Astrocyte (in vitro differentiated cells and primary cell): ENCODE measurements at places on chromosomes 1 and 21.

DNA sequence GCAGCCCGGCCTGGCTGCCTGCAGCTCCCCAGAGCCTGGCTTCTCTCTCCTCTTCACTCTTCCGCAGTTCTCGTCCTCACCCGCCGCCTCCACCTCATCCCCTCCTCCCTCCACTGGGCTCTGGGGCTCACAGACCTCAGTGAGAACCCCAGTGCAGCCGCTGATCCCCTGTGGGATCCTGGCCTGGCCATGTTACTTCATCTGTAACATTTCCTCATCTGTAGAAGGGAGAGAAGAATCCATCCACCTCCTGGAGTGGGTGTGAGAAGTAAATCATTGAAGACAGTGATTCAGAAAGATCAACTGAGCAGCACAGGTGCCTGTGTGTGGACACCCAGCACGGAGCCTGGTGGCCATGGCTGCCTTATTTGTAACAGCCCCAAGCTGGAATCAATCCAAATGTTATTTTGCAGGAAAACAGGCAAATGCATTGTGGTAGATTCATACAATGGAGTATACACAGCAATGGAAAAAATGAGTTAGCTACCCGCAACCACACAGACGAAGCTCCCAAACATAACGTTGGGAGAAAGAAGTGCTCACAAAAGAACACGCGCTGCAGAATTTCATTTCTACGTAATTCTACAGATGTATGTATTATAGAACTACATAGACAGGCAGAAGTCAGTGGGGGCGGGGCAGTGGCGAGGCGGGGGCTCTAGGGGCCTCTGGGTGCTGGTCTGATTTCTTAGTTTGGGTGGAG is 8.7 kb downstream of the LAPTM5 start:
- no peak for DNase-seq

DNA sequence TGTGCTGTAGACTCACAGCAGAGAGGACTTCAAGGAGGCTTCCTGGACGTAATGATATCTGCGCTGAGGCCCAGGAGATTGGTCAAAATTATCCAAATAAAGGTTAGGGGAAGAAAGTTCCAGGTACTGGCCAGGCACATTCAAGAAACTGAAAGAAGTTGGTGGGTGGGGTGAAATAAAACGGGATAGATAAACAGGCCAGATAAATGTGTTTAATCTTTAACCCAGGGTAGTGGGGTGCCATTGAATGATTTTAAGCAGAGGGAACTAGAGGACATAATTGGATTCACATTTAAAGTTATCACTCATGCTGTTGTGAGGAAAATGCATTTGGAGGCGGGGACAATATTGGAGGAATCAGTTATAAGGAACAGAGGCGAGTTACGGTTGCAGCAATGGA is 134.7 kb downstream of the NR5A2 start:
- DNase-seq: no peak

DNA sequence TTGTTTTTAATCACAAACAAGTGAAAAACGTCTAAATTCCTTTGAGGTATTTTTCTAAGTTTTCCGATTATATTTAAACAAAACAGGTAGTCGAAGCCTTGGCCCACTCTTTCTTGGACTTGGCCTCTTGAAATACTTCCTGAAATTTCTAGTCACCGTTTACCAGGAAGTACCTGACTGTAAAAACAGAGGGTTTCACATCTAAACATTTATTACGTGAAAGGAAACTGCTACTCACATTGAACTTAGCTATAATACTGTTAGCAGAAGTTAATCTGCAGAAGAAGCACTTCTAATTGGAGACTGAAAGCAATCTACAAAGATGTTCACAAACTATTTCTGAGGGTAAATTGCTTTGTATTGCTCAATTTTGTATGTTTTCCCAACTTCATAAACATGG is 526.0 kb upstream of the ADGRL4 start:
- DNase-seq: no peak

GRCh38 chr21:41640748-41641509 is 125.9 kb downstream of the RIPK4 start:
- DNase-seq: peak; percentile 67

- DNase-seq: peak; percentile 20
Observed at GRCh38 chr1:241518476-241519307, 863 bp downstream of the FH start.

DNA sequence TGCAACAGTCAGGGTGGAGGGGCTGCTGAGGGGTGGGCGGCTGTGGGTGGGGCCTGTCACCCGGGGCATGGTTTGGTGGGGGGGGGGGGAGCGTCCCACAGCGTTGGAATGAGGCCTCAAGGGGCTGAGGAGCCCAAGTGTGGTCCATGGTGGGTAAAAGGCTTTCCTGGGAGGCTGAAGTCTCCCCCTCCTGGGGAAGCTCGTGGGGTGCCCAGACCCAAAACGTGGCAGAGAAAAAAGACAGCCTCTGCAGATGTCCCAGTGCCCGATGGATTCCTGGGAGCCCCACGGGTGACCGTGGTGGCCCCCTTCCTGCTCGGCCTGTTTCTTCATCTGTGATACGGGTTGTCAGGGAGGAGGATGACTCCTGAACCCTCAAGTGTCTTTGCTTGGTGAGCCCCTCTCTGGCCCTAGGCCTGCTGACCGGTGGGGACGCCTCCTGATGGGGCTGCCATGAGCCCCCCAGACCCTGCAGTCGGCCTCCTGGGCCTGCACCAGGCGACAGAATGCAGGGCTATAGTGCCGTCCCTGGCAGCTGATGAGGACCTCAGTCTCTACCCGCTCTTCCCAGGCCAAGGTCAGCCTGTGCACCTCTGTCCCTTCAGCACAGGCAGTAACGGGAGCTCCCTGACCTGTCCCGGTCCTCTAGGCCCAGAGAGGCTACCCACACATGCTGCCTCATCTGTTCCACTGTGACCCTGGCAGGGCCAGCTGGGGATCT is 1.1 kb downstream of the OBSCN start:
- DNase-seq: no peak

DNA sequence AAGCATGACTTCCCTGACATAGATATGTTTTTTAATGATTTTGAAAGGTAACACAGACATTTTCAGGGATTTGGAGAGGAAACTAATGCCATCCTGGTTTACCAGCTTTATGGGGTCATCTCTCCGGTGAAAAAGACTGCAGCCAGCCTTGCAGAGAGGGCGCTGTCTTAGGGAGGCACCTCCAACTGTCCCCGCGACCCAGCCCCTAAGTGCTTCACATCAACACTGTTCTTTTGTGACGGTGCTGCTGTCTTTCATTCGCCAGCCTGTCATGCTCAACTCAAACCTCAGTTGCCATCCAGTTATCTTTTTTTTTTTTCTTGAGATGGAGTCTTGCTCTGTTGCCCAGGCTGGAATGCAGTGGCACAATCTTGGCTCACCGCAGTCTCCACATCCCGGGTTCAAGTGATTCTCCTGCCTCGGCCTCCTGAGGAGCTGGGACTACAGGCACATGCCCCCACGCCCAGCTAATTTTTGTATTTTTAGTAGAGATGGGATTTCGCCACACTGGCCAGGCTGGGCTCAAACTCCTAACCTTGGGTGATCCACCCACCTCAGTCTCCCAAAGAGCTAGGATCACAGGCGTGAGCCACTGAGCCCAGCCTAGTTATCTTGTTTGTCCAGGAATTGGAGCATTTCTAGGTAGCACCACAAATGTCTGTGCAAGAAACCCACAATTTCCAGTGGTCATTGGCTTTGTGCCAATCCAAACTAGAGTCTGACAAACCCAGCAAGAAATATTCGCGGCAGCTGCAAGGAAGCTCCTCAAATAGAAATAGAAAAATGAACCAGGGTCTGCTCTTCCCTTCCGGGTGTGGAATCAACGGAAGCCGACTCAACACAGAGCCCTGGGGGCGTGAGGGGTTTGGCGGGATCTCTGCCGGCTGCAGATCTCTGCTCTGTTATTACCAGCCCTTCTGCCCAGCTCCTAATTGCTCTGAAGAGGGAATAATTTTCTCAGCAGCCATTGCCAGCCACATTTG is 24.2 kb downstream of the PDE9A start:
- DNase-seq: peak; percentile 87

GRCh38 chr1:43582162-43582566 is 51.5 kb downstream of the PTPRF start:
- DNase-seq: peak; percentile 95

GRCh38 chr1:39109644-39110043 is 83.5 kb downstream of the NDUFS5 start:
- DNase-seq: no peak

DNA sequence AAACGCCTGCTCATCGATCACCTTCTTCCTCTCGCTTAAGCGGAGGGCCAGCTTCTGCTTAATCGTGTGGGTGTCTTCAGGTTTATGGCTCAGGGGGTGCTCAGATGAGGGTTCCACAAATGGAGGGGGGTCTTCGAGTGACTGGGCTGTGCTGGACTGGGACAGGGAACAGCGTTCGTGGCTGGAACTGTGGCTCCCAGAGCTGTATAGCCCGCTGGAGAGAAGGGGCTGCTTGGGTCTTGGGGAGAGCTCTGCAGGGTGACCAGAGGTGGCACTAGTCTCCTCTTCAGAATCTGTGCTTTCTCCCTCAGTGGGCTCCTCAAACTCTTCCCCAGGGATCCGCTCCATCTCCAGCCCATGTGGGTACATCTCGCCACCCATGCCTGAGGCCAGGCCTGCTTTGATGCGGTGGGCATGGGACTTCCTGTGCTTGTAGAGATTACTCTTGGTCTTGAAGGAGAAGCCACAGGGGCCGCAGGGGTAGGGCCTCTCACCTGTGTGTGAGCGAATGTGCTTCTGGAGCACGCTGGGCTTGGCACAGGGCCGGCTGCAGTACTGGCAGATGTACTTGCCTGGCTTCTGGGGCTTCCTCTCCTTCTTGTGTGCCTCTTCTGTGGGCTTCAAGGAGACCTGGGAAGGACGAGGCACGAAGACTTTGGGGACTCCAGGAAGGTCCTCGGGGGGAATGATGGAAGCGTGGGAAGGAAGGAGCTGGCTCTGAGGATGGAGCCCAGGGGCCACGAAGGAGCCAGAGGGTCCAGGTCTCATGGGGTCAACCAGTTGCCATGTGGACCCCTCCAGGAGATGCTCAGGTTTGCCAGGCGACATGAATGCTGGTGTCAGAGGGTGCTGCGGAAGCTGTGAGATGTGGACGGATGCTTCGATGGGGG is 99.4 kb upstream of the EDN2 start:
- DNase-seq: no peak

- no peak for DNase-seq
Observed at GRCh38 chr1:241810769-241811405, 37.1 kb upstream of the EXO1 start.

GRCh38 chr1:208238710-208239472 is 5.3 kb downstream of the PLXNA2 start:
- DNase-seq: peak; percentile 25

DNA sequence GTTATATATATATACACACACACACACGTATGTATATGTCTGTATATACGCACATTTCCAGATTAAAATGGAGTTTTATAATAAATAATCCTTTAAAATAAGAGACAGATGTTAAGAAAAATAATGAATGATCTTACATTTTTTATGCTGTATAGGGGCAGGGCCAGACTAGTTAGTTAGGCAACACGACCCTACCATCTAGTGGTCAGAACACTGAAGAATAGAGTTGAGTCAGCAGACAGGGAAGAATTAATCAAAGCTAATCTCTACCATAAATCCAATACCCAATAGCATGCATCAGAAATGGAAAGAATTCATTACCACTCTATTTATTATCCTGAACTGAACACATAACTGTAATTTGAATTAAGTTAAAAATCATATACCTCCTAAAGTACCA is 156.7 kb downstream of the BRINP3 start:
- DNase-seq: peak; percentile 35

GRCh38 chr1:53654216-53655210 is 84.5 kb downstream of the GLIS1 start:
- DNase-seq: peak; percentile 77

DNA sequence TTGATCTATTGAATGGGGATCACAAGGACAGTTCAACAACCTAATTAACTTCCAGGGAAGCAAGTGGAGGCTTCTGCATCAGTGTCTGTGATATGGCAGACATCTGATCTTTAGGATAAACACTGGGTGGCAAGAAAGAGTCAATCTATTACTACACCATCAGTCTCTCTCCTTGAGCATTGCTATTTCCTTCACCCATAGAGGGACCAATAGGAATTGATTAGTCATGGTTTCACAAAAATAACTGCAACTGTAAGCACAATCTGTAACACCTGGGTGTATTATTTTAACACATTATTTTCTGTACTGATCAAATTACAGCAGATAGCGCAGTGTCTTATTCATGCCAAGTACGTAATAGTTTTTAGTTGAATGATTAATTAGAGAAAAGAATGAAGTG is 50.3 kb downstream of the USP24 start:
- peak; percentile 2 for DNase-seq

GRCh38 chr21:29074007-29074376 is 544 bp upstream of the CCT8 start:
- no peak for DNase-seq

- DNase-seq: peak; percentile 98
Observed at GRCh38 chr1:12549460-12550349, 68.3 kb downstream of the DHRS3 start.

- DNase-seq: no peak
Observed at GRCh38 chr1:54800041-54800898, 853 bp downstream of the TTC22 start.

DNA sequence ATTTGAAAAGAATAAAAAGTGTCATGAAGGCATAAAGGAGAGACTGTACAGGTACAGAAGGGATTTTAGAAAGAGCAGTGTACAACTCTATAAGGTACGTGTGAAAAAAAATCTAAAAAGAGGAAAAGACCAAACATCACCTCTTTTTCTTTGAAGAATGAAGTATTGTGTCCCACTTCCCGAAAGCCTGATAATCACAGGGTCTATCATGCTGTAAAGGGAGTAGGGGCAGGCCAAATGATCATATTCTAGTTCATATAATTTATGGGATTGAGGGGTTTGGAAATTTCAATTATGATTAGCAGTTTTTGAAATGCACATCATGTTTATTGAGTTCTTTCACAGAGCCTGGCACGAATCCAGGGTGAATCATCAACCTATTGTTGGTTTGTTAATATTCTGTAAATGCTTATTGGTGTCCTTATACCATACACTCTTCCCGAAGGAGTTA is 910 bp upstream of the RERE start:
- DNase-seq: peak; percentile 68

- peak; percentile 67 for DNase-seq
Observed at GRCh38 chr1:35718492-35719336, at the start of gene C1orf216. C1orf216 (minus strand) TSS chr1:35718884; CDS start chr1:35716321, 2,563 bp downstream.

GRCh38 chr21:37463083-37463801 is 96.7 kb downstream of the DYRK1A start:
- peak; percentile 76 for DNase-seq

GRCh38 chr1:244242446-244242845 is 191.4 kb downstream of the ZBTB18 start:
- no peak for DNase-seq

- DNase-seq: no peak
Observed at GRCh38 chr1:90708236-90708786, 8.8 kb downstream of the BARHL2 start.
